Caudate nucleus (tissue), 63 donors: ENCODE measurements at places on chromosomes 7 and 10.

DNA sequence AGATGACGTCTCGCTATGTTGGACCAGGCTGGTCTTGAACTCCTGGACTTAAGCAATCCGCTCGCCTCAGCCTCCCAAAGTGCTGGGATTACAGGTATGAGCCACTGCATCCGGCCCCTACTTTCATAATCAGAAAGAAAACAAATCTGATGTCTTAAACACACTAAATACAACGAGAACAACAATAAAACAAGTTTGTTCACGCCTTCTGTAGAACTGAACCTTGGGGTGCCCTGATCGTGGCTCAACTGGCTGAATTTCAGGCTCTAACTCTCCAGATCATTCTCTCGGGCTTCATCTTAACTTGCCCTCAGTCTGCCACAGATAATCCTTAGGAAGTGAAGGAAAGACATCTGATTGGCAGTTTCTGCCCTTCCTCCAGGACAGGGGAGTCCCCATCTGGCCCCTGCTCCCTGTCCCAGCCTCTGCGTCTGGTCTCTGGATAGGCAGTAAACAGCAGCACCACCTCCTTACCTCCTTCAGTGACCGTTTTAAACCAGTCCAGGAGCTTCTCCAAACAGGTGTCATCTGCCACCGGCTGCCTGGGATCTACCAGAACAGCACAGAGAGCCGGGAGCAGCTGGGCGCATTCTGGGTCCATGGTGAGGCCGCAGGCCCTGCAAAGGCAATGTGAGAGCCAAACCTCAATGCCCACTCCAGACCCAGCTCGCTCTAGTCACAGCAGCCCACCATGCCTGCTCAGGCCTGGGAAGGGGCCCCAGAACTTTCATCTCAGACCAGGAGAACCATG is 1.3 kb downstream of the BRAT1 start:
- no peak for DNase-seq

DNA sequence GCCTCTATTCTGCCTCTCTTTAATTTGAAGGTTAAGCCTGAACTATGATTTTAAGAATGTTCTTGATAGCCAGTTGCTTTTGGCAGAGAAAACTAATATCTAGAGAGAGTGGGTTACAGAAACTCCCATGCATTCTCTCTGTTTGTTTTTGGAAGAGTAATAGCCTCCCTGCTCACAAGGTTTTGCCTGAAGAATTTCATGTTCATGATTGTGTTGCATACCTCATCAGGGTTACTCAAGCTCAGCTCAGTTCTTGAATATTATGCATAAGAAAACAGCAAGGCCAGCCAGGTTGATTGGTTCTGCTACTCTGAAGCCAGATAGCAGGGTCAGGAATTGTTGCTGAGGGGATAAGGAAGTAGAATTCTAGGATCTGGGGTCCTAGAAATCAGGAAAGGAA is 137.4 kb downstream of the MDFIC start:
- DNase-seq = no peak

- no peak for DNase-seq
Measured at GRCh38 chr10:87053577-87054181, 33.6 kb downstream of the FAM25A start.

GRCh38 chr7:35593899-35594298 is 101.0 kb downstream of the HERPUD2 start:
- no peak for DNase-seq

- DNase-seq = no peak
Measured at GRCh38 chr7:116317907-116318306, 107.6 kb downstream of the TES start.

DNA sequence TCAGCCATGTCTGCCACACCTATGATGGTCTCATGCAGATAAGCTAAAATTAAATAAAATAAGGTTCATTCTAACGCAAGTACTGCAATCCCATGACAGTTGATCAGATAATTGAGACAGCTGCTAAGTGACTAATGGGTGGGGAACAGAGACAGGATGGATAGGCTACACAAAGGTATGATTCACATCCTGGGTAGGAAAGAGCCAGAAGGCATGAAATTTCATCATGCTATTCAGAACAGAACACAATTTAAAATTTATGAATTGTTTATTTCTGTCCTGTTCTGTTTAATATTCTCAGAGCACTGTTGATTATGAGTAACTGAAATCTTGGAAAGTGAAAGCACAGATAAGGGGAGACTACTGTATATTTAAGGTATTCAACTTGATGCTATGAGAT is 381.8 kb upstream of the SORCS1 start:
- no peak for DNase-seq

GRCh38 chr7:122300956-122301833 is 3.4 kb downstream of the FEZF1 start:
- no peak for DNase-seq

GRCh38 chr10:110848106-110848505 is 23.6 kb upstream of the PDCD4 start:
- no peak for DNase-seq
